ENCODE measurements at places on chromosomes 11 and 22. TPM values are rescaled to one million over a fixed set of nuclear protein-coding genes. Genes with fewer than 3 reads are reported as not detected.
A peak's percentile ranks its signal among the peaks of the same experiment; 100 is the strongest.

The OR52H1 gene
- not detected for total RNA-seq

- peak; percentile 81 for DNase-seq
Measured at GRCh38 chr22:30305519-30305905, 16.2 kb upstream of the CASTOR1 start.

GRCh38 chr11:65114538-65115171 is 2.8 kb downstream of the ZNHIT2 start:
- no peak for DNase-seq

GRCh38 chr11:123103326-123103980 is 41.5 kb upstream of the HSPA8 start:
- peak; percentile 65 for DNase-seq

DNA sequence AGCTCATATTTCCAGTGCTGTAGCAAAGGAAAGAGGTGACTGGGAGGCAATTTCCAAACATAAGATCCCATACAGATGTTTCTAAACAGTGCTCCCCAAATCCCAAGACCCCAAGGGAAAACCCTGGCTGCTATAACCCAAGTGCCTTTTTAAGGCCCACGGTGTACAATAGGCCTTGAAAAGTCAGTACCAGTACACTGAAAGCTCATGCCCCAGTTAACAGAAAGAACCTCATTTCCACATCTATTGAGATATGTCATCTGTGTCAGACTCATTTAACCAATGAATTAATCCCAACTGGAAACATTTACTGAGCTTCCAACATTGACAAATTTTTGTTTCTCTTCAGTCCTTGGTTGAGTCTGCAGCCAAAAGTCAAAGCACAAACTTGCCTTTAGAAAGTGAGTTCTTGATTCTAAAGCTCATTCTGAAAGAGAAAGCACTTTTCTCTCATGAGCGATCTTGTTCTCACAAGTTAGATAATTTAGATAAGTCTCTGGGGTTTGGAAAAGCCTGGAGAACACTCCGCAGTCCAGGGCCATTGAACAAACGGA is 239.8 kb upstream of the ARHGAP20 start:
- DNase-seq: no peak
